Kidney (tissue), 22 donors: ENCODE measurements at places on chromosomes 3 and 15. TPM values are rescaled to one million over a fixed set of nuclear protein-coding genes. Genes with fewer than 3 reads are reported as not detected.

The NLGN1 gene
- 19.4 TPM for total RNA-seq

The FILIP1L gene
- total RNA-seq = 25.5 TPM

GRCh38 chr3:9158865-9159630 is 90.4 kb downstream of the SRGAP3 start:
- DNase-seq = no peak

- no peak for DNase-seq
Measured at GRCh38 chr3:71949442-71949841, 164.5 kb upstream of the PROK2 start.

DNA sequence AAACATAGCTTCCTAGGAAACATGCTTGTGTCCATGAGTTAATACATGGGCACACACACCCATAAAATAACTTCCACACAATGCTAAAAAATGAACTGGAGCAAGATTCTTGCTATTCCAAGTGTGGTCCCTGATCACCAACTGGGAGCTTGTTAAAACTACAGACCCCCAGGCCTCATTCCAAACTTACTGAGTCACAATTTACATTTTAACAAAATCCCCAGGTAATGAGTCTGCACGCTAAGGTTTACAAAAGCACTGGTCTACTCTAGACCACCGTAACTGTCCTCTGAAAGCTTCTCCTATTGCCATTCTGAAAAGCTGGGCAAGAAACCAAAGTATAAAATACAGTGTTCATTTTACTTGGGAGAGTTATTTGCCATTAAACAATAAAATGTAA is 45.4 kb downstream of the IGF2BP2 start:
- DNase-seq = no peak
